Left lung (tissue), 14 donors: ENCODE measurements at places on chromosomes 7 and 10. TPM values are rescaled to one million over a fixed set of nuclear protein-coding genes. Genes with fewer than 3 reads are reported as not detected.

DNA sequence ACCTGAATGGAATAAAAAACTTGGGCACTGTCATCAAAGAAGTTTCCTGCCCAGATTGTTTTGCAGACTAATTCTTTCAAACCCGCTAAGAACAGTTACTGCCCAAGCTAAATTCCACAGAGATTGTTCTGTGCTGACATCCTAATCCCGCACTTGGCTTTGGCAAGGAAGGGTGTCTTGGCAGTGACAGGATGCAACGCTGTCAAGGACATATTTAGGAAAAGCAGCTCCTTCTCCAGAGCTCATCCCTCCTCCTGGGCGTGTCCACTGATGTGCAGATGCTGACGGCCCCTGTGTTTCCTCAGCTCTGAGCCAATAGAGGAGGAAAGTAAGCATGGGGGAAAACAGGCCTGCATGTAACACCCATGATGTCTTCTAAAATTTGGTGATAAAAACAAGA lies 74.2 kb downstream of the EEPD1 start:
- DNase-seq = peak; percentile 41

DNA sequence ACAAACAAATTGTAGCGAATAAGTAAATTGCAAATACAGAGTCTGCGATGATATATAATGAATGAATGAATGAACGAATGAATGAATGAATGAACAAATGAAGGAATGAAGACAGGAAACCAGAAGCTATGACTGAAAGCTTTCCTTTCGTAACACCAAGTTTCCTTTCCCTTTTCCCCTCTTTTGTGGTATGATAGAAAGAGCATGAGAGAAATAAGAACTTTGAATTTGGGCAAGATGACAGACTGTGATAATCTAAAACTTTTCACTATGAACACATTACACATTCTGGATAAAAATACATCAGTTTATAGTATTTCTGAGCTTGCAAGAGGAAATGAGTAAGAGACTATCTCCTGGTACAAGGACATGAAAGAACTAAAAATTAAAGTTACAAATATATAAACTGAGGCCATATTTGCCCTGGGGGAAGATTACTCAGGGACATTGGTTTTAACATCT lies 8.4 kb upstream of the UCN3 start:
- no peak for DNase-seq

DNA sequence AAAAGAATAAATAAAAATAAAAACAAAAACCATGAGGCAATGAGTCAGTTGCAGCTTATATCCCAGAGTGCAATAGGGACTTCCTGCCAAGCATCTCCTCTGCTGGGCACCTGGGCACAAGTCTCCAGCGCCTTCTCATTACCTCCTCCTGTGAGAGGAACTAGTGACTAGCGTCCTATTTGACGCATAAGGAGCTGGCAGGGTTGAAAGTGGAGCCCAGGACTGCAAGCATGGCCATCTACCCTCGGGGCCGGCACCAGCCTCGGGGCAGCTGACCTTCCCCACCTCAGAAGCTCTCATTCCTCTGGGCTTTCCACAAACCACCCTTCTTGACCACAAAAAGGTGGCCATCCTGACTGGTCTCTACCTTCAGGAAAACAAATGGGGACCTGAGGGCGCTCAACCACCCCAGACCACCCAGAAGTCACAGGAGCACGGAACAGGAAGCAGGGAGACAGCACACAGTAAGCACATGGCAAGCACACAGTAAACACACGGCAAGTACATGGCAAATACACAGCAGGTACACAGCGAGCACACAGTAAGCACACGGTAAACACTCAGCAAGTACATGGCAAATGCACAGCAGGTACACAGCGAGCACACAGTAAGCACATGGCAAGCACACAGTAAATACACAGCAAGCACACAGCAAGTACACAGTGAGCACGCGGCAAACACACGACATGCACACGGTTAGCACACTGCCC lies 19.1 kb downstream of the CTBP2 start:
- DNase-seq = no peak

DNA sequence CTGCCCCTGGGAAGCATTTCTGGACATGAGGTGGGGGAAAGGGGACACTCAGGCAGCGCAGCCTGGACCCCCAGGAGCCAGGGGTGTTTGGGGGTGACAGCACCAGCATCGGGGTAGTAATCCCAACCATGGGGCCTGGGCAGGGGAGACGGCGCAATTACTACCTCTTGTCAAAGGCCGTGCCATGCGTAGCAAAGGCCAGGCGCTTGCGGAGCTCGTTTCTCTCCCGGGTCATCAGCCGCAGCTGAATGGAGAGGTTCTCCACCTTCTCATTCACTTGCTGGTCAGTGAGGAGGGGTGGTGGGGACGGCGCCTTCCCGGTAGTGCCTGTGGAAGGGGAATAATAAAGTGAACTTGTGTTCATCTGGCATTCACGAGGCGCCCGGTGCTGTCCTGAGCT lies 70.0 kb downstream of the DLG5 start:
- no peak for DNase-seq

DNA sequence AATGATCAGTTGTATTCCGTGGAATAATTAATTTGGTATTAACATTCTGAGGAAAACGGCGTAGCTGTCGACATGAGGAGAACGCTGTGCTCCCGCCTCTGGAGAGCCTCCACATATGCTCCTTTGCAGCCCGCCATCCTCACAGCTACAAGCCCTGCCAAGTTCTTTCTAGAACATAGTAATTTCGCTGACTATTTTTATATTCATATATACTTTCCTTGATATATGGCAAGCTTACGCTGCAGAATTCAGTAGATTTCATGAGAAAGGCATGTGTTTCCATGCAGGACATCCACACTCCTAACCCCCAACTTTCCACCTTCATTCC lies 45.2 kb downstream of the TBXAS1 start:
- no peak for DNase-seq

Gene KLLN
- 0.98 TPM for polyA plus RNA-seq

DNA sequence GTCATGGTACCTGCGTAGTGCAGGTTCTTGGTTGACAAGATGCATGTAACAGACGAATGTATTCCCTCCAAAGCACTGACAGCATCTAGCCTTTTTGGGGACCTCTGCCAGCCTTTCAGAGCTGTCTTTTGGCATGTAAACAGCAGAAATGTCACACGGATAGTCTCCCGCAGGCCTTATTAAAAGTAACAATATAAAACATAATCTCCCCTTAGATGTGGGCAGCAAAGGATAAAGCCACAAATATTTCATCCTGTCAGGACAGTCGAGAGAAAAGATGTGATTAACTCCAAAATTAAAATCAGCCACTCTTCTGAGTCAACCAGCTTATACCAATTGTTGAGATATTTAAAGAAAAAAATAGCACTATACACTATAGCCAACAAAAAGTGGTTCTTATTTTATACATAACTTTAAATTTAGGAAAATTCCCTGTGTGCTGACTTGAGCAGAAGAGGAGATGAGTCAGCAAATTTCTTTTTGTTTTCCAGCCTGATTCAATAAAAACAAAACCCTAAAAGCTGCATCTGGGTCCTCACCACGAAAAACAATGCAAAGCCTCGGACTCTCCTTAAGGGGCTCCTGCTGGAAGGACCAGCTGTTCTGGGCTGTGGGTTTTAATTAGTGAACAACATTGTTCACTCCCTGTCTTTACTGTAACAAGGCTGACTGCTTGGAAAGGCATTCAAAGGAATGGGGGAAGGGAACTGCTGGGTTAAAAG lies 240.2 kb downstream of the ADAM12 start:
- DNase-seq = no peak

GRCh38 chr10:112446855-112447619 lies at the start of the genes VTI1A and ZDHHC6:
VTI1A (plus strand) TSS chr10:112447215; CDS start chr10:112447374, 159 bp downstream.
ZDHHC6 (minus strand) TSS chr10:112446914; CDS start chr10:112445436, 1,478 bp downstream.
- DNase-seq = peak; percentile 94

Gene THNSL1
- polyA plus RNA-seq = 12.1 TPM

Gene AMPH
- polyA plus RNA-seq = 12.5 TPM

DNA sequence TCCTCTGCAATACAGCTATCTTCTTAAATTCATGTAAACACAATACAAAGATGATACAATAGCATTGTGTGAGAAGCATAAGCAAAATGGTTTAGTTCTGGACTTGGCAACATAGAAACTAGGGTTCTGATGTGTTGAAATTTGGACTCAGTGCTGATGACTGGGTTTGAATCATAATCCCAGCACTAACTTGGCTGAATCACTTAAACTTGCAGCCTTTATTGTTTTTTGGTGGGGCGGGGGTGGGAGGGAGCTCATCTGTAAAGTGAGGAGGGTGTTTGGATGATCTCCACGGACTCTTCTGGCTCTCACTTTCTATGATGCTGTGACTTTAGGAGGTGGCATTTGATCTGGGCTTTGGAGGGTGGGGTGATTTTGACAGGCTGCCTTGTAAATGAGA lies 158.2 kb downstream of the WNT2 start:
- DNase-seq = peak; percentile 33

Gene INA
- 0.40 TPM for polyA plus RNA-seq

- DNase-seq = peak; percentile 42
These were observed 53.2 kb downstream of the GAD2 start for GRCh38 chr10:26269754-26270153.

GRCh38 chr7:139086454-139086853 lies 23.1 kb downstream of the ZC3HAV1 start:
- no peak for DNase-seq

- DNase-seq = no peak
These were observed 185.1 kb downstream of the INHBA start for GRCh38 chr7:41517771-41518170.

GRCh38 chr10:100104300-100104699 lies 22.6 kb upstream of the CPN1 start:
- no peak for DNase-seq

GRCh38 chr7:107958764-107959526 lies 44.0 kb downstream of the LAMB1 start:
- no peak for DNase-seq

- no peak for DNase-seq
These were observed 33.4 kb downstream of the CPXM2 start for GRCh38 chr10:123858077-123858681.

Gene TFPI2
- 7.0 TPM for polyA plus RNA-seq

DNA sequence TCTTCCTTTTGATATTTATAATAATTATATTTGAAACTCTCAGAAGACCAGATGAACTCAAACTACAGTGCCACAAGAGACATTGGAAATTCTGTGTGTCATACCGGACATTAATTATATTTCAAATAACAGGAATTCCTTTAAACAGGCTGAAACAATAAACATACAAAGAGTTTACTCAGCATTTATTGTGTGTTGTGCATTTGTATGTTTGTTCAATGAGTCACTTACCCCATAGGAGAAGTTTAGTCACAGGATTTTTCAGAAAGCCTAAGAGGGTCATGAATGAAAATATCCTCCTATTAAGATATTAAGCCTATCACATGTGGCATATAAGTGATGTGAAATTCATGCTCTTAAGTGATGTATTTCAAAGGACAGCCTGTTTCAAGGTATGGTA lies 566.8 kb downstream of the CNTNAP2 start:
- DNase-seq = no peak

DNA sequence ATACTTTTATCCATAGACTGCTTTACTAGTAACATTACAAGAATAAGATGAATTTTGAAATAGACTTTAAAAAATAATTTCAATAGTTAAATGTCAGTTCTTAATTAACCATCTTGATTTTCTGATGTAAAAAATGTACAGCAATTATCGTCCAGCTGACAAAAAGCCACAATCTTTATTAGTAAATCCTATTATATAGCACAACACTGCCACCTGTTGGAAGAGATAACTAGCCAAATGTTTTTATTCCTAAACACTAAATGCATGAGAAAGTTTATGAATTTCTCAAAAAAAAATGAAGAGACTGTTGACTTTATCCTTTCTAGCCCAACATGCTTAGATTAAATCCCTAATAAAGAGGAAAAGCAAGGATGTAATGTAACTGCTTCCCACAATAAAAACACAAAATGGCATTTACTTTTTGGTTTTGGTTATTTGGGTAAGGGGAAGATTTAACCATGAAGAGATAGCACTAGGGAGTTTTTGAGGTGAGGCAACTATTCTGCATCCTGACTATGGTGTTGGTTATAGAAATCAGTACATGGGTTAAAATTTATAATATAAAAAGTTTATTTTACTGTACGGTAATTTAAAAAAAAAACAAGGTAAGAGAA lies 8.0 kb downstream of the COA1 start:
- peak; percentile 66 for DNase-seq
